Chondrocyte (in vitro differentiated cells): ENCODE measurements at places on chromosomes 12 and 14. TPM values are rescaled to one million over a fixed set of nuclear protein-coding genes. Genes with fewer than 3 reads are reported as not detected.

Gene GTF2A1
- 38.6 to 43.0 TPM (median 42.4 TPM) in 3 replicates for total RNA-seq

GRCh38 chr14:68546839-68547238, 246.0 kb downstream of the ZFP36L1 start:
- DNase-seq, result no peak

Gene DPPA3
- total RNA-seq, result not detected in 3 replicates

- no peak for DNase-seq
These were observed 50.0 kb downstream of the VWF start for GRCh38 chr12:6074427-6074826.

Gene TSPAN9
- total RNA-seq, result 50.4 to 98.1 TPM (median 54.4 TPM) in 3 replicates

GRCh38 chr12:93154753-93155480, 222.8 kb upstream of the NUDT4 start:
- no peak for DNase-seq

DNA sequence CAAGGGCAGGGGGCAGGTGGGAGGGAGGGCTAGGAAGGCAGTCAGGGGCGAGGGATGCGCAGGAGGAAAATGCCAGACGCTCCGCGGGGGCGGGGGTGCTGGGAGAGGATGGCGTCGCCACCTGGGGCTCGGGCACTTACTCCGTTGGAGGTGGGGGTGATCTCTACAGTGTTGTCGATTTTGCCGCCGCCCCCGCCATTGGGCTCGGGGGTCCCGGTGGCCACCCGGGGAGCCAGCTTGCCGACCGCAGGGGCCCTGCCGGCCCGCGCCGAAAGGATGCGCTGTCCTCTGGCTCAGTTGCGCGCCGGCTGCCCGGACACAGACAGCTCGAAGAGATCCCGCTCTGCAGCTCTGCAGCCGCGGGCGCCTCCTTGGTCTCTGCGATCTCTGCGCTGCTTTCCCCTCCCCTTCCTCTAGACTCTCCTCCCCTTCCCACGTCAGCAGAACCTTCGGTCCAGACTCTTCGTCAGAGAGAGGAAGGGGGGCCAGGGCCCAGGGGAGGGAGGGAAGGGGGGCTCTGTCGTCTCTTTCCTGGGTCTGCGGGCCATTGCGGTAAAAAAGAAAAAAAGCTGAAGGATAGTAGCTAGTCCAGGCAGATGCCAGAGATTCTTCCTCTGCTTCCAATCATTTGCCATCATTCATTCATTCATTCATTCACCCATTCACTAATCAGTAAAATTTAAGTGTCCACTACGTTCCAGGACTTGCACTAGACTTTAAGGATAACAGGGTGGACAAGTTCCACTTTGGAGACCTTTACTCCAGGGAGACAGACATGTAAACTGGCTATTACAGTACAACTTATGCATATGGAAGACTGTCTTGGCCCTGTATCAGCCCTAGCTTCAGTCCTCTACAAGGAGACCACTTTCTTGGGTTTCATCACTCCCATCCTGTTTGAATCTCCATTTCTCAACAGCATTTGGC, at the start of gene SLC22A17:
SLC22A17 (minus strand) TSS at position 382 of the 927 bp plus-strand sequence.
- DNase-seq, result no peak

- DNase-seq, result no peak
These were observed 13.2 kb downstream of the TCL1B start for GRCh38 chr14:95699412-95699811.

DNA sequence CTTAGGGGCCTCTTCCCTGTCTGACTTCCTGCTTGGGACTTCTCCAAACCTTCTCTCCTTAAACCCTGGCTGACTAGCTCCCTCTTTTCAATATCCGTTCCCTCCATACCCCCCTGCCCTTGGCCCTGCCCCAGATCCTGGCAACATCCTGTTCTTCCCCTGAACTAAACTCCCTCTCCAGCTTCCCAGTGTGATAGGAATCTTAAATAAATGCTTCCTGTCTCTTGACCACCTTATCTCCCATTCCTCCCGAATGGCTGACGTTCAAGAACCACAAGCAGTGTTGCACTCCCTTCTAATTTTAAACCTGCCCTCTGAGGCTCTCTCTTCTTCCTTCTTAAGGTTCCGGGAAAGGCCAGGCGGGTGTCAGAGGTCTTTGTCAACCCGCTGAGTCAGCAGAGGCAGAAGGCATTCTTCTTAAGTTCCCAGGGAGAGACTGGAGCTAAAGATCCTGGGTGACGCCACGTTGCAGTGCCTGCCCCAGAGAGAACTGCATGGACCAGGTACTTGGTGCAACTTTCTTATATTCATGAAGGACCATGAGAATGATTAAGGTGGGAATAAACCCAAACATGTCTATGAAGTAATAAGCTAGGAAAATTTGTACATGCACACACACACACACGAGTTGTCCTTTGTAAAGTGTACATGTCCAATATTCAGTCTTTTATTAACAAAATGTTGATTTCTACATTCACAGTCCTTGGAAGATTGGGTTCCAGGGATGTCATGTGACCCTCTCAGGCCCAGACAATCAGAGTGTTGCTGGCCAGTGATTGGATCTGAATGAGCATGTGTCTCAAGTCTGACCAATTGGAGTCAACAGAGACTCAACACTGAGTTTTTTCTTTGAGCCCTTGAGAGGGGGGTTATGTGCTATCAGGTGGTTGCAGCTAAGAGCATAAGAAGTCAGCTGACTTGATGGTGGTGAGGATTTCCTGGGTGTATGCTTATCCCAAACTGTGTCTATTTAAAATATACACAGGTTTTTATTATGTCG, 420.2 kb upstream of the TBX3 start:
- DNase-seq, result no peak

Gene NRIP2
- 0.25 to 0.92 TPM in 2 of 3 replicates, not detected in the other for total RNA-seq

Gene KLHDC2
- total RNA-seq, result 46.4 to 58.6 TPM (median 49.0 TPM) in 3 replicates

Gene GALNT16
- 28.1 to 36.7 TPM (median 34.4 TPM) in 3 replicates for total RNA-seq

DNA sequence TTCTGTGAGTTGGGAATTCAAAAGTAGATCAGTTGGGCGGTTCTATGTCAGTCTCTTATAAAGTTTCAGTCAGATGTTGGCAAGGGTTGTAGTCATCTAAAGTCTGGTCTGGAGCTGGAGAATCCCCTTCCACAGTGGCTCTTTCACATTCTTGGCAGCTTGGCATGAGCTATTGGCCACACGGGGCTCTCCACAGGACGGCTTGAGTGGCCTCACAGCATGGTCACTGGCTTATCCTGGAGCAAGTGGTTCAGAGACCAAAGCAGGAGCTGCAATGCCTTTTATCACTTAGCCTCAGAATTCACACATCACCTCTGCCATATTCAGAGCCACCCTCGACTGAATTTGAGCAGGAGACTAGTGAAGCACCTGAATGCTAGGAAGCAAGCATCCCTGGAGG, 7.1 kb upstream of the KICS2 start:
- no peak for DNase-seq

Gene TRHDE
- 0.34 to 1.2 TPM (median 0.87 TPM) in 3 replicates for total RNA-seq

DNA sequence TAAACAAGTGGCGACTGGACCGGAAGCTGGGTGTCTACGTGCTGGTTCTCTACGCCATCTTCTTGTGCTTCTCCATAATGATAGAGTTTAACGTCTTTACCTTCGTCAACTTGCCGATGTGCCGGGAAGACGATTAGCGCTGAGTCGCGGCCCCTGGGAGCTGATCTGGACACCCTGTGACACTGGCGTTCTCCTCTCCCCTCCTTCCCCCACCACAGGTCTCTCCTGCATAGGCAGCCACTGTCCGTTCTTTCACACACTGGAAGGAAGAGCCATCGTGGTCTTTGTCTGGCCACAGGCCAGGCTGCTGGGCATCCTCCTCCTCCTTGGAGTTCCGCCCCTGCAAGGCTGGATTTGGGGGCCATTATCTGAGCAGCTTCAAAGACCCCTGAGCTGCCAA, 20.1 kb upstream of the RIN3 start:
- DNase-seq, result no peak

Gene GLI1
- total RNA-seq, result 6.2 to 8.3 TPM (median 6.8 TPM) in 3 replicates

DNA sequence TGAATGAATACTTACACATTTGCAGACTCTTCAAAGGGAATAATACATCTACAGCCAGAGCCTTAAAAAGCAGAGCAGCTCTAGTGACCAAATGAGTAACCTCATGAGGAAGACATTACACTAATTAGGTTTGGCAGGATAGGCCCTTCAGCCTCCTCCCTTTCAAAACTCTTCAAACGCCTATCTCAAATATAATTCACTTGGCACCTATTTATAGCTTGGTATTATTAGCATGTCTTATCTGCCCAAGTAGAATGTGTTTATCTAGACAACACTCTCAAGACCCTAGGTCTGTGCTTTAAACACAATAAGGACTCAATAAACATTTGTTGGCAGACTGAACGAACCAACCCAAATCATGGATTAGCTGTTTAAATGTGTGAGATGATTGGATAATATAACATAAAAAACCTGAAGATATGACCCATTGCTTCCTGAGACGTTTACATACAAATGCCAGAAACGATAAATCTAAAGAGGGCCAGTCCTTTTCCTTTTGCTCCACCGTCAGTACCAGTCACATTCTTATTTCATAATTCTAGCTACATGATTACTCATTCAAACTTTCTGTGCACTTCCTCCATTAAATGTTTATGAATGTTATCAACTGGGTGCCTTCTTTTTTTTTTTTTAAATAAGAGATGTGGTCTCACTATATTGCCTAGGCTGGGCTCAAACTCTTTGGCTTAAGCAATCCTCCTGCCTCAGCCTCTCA, 123.3 kb downstream of the CEP83 start:
- no peak for DNase-seq

DNA sequence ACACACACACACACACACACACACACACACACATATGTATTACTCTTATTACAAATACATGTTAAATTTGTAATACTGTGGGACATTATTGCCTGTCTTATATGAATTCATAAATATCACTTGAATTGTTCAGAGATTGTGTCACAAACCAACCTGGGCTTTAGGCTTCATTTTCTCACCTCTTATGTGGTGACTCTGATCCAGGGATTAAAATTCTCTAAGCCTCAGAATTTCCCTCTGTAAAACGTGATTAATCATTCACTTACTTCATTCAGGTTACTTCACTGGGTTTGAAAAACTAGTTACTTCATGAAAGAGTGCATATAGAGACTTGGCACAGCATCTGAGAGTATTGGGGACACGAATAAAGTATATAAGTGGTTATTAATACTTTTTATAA, 240.3 kb upstream of the PDZRN4 start:
- DNase-seq, result no peak

DNA sequence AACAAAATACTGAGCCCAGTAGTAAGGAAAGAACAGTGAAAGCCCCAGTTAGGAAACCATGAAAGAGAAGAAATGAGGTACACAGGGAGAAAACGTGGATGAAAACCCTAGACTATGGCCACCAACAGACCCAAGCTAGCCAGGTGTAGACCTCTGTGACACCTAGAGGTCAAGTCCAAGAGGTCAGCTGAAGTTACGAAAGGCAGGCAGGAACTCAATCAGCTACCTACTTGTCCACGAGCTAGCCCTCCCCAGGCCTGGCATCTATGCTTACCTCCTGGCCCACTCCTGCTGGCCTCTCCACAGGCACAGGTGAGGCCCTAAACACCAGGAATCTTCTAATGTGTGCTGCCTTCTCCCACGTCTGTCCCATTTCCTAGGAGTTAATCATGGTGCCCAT, 48.7 kb downstream of the DPF3 start:
- DNase-seq, result no peak

Gene UNC79
- total RNA-seq, result 0.10 to 0.19 TPM (median 0.15 TPM) in 3 replicates

Gene SERPINA4
- not detected in 3 replicates for total RNA-seq

Gene GPRC5D
- not detected in 3 replicates for total RNA-seq

- DNase-seq, result no peak
These were observed 30.9 kb downstream of the ABCB9 start for GRCh38 chr12:122935318-122935717.

DNA sequence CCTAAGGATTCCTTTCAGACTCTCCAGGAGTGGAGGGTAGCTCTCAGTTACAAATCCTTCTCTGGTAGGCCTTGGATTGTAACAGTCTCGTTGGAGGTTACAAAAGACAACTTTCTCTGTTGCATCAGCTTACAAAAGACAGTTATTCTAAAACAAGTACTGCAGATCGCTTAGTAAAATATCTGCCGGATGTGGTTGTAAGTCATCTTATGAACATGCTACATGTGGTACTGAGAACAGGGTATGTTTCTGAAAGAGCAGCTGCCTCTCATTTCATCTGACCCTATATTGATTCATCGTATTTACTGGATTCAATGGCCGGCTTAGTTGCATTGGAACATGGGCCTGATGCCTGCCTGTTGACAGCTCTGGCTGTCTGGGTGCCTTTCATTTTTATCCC, 157.4 kb downstream of the PTCSC3 start:
- DNase-seq, result no peak

Gene RNASE3
- total RNA-seq, result not detected in 3 replicates

Gene TSPAN19
- total RNA-seq, result not detected in 3 replicates
